Stimulated activated CD4-positive, alpha-beta T cell treated with anti-CD3 and anti-CD28 coated beads, Interleukin-4, amount 100 ng/mL, for 48 hours (primary cell): ENCODE measurements at places on chromosomes 6 and 20.
A peak's percentile ranks its signal among the peaks of the same experiment; 100 is the strongest.

- no peak for DNase-seq
These were observed 166.0 kb downstream of the ARID1B start for GRCh38 chr6:156943166-156943565.

- DNase-seq: no peak
These were observed 14.6 kb upstream of the AARS2 start for GRCh38 chr6:44327760-44328159.

GRCh38 chr6:23323897-23324296 is 754.5 kb downstream of the HDGFL1 start:
- no peak for DNase-seq

- DNase-seq: no peak
These were observed 32.5 kb downstream of the GNAS start for GRCh38 chr20:58884966-58885365.

DNA sequence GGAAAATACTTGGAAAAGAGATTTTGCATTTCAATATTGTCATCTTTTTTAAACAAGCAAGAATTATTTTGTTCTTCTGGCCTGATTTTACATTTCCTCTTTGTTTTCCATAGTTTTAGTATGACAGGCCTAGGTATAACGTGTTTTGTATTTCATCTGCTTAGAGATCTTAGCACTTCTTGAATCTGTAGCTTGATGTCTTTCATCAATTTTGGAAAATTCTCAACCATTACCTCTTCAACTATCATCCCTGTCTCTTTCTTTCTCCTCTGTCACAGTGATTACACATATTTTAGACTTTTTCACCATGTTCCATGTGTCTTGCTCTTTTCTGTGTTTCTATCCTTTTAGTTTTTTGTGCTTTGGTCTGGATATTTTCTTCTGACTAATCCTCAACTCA is 67.2 kb upstream of the PHACTR1 start:
- DNase-seq: no peak

- DNase-seq: no peak
These were observed 18.4 kb downstream of the POPDC3 start for GRCh38 chr6:105161421-105161820.

DNA sequence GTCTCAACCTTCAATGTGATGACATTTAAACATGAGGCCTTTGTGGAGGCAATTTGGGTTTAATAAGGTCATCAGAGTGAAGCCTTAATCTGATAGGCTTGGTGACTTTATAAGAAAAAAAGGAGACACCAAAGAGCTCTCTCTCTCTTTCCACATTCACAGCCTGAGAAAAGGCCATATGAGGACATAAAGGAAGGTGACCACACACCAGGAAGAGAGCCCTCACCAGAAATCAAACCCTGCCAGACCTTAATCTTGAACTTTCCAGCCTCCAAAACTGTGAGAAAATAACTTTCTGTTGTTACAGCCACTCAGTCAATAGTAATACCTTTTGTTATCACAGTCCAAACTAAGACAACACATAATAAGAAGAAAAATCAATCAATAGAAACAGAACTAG is 47.7 kb downstream of the COL12A1 start:
- DNase-seq: no peak

- no peak for DNase-seq
These were observed 476.3 kb downstream of the PRKN start for GRCh38 chr6:162251257-162251656.

- DNase-seq: no peak
These were observed 164.2 kb downstream of the NFATC2 start for GRCh38 chr20:51378171-51378928.

DNA sequence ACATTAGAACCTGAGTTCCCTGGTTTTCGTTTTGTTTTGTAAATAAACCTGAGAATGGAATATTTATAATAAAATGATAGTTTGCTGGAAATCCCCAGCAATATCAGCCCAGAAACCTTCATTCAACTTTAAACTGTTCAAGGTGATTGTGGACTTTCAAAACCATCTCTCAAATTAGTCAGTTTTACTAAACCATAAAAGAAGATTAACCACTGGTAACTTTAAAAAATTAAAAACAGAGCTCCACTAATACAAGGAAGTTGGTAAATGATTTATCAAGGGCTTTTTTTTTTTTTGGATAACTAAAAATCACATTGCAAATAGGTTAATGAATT is 10.0 kb downstream of the MBOAT1 start:
- DNase-seq: no peak

DNA sequence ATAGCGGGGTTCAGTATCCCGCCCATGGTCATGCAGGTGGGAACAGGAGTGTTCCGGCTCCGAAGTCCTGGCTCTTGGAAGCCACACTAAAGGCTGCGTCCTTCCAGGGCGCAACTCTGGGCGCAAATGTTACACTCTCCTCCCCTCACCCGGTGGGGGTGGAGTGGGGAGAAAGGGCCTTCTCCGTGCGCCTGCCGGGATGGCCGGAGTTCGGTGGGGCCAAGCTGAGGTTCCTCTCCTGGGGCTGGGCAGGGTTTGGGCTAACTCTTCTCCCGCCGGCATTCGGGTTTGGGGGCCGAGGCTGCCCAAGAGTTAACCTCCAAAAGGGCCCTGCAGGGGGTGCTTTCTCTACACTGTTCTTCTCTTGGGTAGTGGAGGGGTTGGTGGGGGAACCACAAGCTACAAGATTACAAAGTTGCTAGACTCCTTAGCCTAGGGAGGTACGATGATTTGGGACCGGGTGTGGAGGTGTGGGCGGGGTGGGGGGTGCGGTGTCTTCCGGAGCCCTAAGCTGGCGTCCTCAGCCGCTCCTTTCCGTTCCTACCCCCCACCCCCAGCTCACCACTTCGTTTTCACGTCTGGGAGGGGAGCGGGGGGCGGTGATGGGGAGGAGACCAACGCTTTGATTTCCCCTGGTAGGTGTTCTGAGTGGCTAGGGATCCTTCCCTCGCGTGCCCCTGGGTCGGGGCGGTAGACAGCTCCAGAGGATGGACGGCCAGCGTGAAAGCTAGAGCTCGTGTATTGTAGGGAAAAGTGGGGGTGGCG is 12.3 kb downstream of the NRN1 start:
- DNase-seq: no peak

DNA sequence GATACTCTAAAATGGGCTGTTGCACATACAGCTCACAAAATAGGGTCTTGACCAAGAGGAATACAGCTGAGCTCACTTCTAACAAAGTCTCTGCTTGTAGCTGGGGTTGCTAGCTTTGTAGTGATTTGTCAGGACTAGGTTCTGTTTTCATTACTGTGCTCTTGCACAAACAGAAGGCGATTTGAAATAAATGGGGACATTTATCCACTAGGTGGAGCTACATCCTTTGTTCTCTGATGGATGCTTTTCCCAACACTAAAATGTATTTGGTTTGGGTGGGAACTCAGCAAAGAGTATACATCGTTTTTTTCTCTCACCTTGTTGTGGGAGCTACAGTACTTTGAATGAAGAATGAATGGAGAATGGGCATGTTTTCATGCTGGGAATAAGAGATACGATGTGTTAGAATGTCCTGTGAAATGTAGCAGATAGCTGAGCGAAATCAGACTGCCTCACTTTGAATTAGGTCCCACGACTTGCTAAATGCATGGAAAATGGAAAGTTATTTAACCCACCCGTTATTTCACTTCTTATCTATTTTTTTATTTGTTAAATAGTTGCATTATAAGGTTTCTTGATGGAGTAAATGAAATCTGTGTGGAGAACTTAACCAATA is 494.7 kb upstream of the MAP3K7 start:
- DNase-seq: no peak

- no peak for DNase-seq
These were observed 257.8 kb downstream of the CDC5L start for GRCh38 chr6:44645276-44645675.

- DNase-seq: peak; percentile 54
These were observed 12.0 kb downstream of the SLC12A5 start for GRCh38 chr20:46040902-46041535.

- no peak for DNase-seq
These were observed 128.2 kb upstream of the RIPOR2 start for GRCh38 chr6:25064006-25064405.

DNA sequence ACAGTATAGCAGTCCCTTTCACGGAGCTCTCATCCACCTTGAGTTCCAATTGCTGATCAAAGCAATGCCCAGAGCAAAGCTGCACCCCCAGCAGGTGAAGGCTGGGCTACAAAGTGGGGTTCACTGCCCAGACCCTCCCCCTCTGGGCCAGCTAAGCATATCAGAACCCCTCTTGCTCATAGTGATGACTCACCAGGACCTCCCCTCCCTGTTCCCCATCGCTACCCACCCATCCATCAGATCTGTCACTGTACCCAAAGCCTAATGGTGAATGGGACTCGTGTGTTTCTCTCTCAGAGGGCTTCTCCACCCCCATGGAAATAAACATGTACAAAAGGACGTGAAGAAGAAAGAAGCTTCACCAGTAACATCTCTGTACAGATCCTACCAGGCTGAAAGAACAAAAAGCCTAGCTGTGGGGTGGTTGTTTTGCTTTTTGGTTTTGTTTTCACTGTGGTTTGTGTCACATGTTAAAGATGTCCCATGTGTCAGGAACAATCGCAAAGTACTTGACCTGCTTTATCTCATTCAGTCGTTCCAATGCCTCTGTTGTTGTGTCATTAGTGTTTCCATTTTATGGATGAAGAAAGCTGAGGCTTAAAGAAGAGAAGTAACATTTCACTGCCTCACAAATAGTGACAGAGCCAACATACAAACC is 518.5 kb downstream of the CD83 start:
- no peak for DNase-seq

- no peak for DNase-seq
These were observed 6.7 kb upstream of the RBM38 start for GRCh38 chr20:57384486-57384885.

DNA sequence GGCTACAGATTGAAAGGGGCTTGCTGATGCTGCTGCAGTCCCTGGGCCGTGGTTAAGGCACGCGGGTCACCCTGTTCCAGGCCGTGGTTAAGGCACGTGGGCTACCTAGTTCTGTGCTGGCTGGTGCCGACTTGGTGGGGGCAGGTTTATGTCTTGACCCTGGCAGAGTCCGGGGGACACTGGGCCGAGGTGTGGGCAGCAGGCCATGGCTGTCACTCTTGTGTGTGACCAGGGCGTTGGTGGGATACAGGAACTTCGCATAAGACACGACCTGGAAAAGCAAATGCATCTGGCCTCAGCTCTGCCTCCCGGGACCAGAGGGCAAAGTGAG is 6.4 kb downstream of the RPS21 start:
- no peak for DNase-seq

- no peak for DNase-seq
These were observed 25.4 kb upstream of the KCNB1 start for GRCh38 chr20:49507741-49508434.

DNA sequence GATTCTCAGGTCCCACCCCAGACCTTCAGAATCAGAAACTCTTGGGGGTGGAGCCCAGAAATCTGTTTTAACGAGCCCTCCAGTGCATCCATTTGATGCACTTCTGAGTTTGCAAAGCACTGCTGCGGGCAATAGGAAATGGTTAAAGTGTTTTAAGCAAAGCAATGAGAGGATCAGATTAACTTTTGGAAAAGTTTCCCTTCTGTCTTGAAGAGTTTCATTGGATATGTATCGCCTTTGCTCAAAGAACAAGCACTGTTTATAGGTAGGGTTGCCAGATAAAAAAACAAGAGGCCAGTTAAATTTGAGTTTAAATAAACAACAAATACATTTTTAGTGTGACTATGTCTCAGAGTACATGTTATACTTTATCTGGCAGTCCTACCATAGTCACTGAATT is 226.0 kb downstream of the BMP7 start:
- DNase-seq: no peak

DNA sequence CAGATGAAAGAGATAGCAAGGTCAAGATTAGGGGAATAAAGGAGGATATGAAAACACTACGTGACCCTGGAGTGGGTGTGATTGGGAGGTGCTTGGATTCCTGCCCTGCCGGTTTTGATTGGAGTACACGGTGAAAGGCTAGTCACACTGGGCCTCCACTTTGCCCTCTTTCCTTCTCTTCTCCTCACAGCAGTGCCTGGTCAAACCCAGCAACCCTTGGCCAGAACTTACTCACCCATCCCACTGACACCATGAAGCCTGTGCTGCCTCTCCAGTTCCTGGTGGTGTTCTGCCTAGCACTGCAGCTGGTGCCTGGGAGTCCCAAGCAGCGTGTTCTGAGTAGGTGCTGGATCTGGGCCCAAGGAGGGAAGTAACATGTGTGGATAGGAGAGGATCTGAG is at the start of gene WFDC13:
Gene WFDC13 (plus strand): TSS at position 166 of the 400 bp plus-strand sequence. CDS start 86 bp downstream, at position 252.
- DNase-seq: no peak

DNA sequence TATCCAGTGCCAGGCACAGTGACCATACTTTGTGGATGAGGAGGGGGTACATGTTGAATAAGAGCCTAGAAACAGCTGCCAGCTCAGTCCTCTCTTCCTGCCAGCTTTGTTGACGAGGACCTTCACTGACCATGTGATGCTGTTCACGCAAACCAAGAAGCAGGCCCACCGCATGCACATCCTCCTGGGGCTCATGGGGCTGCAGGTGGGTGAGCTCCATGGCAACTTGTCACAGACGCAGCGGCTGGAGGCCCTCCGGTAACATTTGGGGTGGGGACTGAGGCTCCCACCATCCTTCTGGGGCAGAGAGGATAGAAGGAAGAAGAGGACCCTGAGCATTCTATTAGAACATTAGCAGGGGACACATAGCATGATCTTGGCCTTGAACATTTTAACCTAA is 15.6 kb downstream of the DDX27 start:
- DNase-seq: no peak

GRCh38 chr6:73746787-73747186 is 50.8 kb downstream of the CD109 start:
- no peak for DNase-seq

DNA sequence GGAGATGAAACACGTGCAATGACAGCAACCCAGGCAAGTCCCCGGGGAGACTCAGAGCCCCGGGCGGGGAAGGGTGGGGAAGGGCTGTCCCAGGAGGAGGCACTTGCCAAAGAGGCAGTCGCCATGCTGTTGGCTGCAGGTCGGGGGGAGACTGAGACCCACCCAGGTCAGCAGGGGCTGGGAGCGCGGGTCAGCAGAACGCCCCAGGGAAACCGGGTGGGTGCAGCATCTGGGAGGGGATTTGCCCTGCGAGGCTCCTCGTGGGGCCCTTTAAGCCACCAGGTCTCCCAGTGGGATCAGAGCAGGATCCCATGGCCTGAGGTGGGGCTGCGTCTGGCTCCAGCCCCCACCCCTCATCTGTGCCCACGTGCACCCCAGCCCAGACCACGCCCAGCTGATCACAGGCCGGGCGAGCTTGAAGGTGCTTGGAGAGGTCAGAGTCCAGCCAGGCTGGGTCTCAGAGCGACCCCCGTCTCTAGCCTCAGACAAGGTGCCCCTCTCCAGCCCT is 65.5 kb downstream of the YTHDF1 start:
- DNase-seq: no peak

DNA sequence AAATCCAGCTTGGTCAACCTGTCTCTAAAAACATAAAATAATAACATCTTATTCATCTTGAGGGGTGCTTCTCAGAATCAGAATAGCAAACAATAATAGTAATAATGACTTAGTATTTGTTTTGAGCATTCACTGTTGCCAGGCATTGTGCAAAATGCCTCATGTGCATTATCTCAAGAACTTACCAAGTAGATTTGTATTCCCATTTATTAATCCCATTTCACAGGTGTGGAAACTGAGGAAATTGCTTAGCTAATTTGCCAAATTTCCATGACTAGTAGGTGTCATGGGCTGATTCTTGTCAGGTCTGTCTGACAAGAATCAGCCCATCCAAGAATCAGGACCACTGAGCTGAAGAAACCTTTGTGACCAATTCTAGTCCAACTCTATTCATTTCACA is 5.5 kb downstream of the TTBK1 start:
- DNase-seq: no peak
